CD4-positive, alpha-beta T cell treated with Interleukin-2 at 100 ng/mL for 4 hours (primary cell): ENCODE measurements at places on chromosomes 16 and 17.
A peak's percentile ranks its signal among the peaks of the same experiment; 100 is the strongest.

DNA sequence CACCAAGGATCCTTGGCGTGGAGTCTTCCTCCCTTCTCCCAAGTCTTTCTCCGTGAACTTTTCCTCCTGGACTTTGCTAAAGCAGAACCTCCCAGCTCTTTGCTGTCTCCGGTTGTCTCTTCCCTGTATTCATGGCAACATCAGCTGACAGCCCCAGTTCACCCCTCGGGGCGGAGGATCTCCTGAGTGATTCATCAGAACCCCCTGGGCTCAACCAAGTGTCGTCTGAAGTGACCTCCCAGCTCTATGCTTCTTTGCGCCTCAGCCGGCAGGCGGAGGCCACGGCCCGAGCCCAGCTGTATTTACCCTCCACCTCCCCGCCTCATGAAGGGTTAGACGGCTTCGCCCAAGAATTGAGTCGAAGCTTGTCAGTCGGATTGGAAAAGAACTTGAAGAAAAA lies 943 bp downstream of the CNTROB start:
- peak; percentile 28 for DNase-seq

- DNase-seq: no peak
Observed at GRCh38 chr16:50573947-50574744, 25.9 kb downstream of the NKD1 start.

GRCh38 chr17:62592341-62593099 lies 35.0 kb upstream of the MRC2 start:
- DNase-seq: no peak

DNA sequence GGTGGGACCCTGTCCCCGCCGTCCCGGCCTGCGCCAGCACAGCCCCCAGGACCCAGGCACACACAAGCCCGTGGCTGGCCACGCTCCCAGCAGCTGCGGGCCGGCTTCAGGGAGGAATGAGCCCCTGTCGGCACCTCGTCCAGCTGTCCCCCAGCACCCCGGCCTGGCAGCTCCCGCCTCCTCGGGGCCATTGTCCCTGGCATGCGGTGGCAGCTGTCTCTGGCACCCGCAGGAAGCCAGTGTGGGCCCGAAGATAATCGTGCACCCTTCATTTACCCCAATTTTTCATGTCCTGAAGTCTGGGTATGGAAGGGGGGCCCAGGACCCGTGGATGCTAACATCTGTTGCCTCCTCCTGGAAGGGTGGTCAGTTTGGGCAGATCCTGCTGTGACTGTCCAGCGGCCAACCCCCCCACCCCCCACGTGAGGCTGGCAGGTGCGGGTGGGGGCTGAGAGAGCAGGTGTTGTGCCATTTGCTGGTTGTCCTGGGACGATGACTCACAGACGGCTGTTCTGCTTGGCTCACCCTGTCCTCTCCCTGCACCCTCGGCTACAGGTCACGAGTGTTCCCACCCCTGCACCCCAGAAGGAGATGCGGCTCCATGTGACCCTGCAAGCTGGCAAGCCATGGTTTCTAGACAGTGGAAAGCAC lies 4.0 kb upstream of the LMF1 start:
- no peak for DNase-seq

GRCh38 chr16:67098599-67098998 lies 11.1 kb upstream of the PHAF1 start:
- DNase-seq: no peak

GRCh38 chr16:22885951-22886350 lies 72.0 kb downstream of the HS3ST2 start:
- no peak for DNase-seq

- DNase-seq: no peak
Observed at GRCh38 chr16:10877472-10877946, 507 bp downstream of the CIITA start.

DNA sequence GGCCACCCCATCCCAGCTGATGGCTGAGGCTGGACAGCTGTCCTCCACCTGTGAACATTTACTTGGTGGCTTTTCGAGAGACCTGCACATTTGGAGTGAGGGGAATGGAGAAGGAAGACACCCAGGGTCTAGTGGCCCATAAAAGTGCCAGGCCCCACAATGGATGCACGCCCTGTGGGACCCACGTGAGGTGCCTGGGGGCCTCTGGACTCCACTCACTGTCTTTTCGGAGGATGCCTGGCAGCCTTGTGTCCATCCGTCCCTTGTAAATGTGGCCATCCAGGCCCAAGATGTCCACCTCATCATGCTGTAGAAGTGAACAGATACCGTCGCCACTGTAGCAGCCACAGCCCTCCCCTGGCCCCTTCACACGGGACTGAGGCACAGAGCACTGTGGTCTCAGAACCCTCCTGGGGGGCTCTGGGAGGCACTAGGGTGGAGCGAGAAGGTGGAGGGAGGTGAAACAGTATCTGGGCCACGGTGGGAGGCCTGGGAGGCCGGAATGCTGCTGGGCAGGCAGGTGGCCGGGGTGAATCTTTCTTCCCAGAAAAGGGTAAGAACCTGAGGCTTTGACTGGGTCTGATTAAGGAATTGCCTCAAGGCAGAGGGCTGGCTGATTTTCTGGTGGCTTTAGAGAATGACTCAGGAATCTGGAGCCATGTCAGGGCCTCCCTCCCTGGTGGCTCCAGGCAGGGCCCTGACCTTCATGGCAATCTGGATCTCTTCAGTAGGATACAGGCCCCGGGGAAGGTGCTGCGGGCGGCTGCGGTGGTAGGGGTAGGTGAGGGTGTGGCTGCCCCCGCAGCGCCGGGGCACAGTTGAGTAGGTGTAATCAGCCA lies 11.5 kb downstream of the UBALD2 start:
- no peak for DNase-seq

DNA sequence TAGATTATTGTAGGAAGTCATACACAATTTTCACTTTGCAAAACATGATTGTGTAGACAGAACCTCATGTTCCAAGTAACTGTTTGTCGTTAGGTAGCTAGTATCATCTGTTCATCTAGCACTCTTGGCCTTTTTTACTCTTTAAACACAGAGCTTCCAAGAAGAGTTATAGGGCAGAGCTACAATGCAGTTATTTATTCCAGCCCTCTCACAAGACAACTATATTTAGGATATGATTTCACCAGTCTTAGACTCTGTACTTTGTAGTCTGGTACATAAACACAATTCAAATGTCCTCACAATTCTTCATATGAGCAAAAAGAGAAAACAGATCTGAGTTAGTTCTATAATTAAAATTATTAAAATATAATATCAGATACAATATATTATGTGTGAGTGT lies 37.9 kb downstream of the KCNJ2 start:
- no peak for DNase-seq

- no peak for DNase-seq
Observed at GRCh38 chr16:54589326-54589725, 302.7 kb upstream of the IRX3 start.

- peak; percentile 22 for DNase-seq
Observed at GRCh38 chr16:4272114-4272956, 488 bp downstream of the TFAP4 start.

DNA sequence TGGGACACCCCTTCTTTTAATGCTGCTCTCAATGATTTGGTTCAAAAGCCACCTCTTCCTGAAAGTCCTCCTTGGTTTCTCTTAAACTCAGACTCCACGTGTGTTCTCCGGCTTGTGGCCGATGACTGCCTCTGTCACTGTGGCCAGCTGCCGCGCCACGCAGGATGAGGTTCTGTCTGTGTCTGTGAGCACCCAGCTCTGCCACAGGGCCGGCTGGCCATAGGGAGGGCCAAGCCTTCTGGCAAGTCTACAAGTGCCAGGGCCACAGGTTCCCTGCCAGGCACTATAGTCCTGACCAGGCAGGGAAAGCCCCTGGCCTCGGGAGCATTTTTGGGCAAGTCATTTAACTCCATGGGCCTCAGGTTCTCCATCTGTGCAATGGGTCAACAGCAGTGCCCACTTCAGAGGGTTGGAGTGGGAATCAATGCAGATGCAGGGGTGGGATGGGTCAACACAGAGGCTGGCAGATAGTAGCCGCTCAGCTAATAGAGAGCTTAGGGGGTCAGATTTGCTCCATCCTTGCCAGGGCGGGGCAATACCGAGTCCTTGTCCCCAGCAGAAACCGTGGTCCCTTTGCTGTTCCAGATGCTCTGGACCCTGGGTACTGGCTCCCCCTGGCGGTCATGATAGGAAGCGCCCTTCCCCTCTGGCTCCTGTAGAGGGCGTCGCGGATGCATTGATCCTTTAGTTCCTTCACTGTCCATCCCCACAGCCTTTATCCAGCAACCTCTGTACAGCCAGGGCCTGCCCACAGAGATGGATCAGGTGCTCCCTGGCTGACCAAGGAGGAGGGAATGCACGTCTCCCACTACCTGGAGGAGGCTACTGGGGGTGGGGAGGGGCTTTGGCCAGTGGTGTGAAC lies 19.3 kb upstream of the ADGRG3 start:
- peak; percentile 89 for DNase-seq

DNA sequence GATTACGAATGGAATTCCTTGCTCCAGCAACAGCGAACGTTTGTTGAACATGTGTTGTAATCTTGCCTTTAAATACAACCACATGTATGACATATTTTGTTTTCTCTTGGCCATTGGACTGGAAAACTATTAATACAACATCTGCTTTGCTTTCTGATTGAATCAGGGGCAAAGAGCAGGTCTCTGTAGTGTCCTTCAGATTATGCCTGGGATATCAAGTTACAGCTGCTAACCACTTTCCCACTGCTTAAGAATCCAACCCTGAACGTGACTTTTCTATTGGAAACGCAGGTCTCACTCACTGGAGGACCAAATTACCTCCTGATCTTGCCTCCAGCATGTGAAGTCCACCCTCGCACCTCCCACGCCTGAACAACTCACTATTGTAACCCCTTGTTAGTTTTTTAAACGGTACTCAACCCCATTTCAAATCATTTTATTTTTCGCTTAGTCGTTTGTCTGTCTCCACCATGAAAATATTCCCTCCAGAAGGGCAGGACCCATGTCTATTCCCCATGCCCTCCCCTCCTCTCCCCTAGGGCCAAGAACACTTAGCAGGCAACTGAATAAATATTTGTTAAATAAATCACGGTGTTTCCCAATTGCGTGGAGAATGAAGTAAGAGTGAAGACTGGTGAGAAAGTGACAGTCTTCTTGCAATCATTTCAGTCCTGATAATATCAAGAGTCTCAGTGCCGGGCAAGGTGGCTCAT lies 57.4 kb upstream of the MRTFB start:
- DNase-seq: no peak

DNA sequence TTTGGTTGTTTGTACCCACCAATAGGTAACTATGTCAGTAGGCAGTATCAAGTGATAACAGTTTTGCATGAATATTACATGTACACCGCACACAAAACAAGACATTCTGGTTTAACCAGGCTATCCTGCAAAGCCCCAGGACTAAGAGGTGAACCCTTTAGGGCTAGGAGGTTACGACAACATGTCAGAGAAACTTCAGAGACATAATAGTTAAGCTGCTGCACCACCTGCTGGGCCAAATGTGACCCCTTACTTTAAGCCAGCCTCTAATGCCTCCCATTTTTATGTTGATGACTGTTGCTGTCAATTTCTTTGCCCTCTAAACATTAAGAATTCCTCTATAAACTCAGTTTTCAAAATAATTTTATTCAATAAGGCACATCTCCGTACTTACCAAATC lies 15.4 kb downstream of the SRP68 start:
- no peak for DNase-seq

DNA sequence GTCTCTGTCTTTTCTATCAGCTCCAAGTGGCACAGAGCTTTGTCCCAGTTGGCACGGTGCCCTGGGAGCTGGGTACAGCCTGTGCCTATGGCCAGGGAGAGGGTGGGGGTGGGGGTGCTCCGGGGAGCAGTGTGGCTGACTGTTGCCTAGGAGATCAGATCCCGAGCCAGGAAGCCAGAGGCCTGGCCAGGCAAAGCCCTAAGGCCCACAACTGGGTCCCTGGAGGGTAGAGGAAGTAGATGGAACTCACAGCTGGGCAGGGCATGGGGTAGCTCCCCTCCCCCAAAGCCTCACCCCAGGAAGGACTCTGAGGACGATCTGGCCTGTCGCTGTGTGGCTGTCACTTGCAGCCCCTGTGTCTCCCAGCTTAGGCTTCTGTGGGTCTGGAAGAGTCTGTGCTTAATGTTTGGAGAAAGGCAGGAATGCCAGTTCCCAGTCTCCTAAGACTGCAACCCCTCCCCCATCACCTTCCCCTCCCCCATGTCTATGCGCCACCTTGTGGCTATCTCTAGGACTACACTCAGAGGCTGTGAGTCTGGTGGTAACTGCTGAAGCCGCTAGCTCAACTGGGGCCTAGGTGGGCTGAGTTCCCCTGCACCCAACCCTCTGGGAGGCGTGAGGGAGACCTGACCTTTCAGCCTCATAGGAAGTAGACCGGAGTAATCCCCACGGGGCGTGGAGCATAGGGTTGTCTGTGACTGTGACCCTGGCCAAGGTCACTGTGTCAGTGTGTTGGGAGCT lies 12.6 kb downstream of the THRA start:
- peak; percentile 78 for DNase-seq

- no peak for DNase-seq
Observed at GRCh38 chr16:66129196-66129595, 237.3 kb upstream of the CDH5 start.

DNA sequence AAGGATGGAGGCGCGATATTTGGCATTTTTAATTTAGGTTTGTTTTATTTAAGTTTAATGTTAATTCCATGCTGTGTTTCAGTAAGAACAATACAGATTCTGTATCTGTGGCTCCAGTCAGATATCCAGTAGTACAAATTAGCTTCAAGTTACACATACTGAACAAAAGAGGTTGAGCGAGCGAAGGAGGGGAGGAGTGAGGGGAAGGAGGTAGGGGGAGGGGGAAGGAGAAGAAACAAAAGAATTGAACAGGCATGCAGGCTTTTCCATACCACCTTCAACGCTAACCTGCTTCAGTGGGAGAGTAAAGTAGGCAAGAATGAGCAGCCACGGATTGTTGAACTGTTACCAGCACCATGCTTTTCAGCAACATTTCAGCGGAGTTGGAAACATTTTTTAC lies 55.5 kb downstream of the YWHAE start:
- no peak for DNase-seq

DNA sequence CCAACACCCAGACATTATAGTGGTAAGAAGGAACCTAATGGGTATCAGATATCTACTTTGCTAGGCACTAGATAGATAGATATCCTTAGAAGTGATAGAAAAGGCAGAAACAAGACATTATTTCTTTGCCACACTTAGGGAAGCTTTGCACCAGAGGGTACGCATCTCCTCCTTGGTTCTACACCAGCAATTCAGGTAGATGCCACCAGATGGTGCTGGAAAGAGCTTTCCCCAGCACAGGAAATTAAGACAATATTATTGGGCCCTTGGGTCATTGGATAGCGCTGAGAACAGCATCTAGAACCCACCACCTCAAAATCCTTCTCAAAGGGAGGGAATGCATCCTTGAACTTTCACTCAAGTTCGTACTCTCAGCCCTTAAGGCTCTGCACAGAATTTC lies 173.8 kb upstream of the CCL2 start:
- DNase-seq: no peak

DNA sequence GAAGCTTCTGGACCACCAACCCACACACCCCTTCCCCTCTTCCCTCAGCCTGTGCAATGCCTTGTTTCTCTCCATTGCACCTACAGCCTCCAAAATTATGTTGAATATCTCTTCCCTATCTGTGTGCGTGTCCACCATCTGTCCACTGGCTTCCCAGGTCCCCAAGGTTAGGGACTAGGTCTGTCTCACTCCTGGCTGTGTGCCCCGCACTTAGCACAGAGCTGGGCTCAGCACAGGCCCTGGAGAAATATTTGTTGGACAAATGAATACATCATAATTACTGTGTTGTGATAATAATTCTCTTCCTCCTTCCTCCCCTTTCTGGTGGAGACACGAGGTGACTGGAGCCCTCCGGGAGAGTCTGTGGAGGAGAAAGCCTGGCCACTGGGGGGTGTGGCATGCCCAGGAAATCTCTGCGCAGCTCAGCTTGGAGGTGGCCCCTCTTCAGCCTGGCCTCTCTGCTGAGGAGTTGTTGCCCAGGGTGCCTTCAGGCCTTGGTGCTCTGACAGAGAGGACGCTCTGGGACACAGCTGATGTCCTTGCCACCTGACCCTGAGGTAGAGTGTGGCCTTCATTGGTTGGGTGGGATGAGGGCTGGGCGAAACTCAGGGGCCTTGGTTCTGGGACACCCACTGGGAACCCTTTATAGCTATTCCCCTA lies 3.3 kb upstream of the BRD7 start:
- DNase-seq: no peak
